Stimulated activated naive CD8-positive, alpha-beta T cell treated with anti-CD3 and anti-CD28 coated beads, Interleukin-15, amount 100 ng/mL, for 72 hours (primary cell): ENCODE measurements at places on chromosomes 7 and 10.

GRCh38 chr7:50560865-50561351 lies 4.3 kb downstream of the DDC start:
- DNase-seq, result no peak

- no peak for DNase-seq
These were observed 6.4 kb upstream of the RAMP3 start for GRCh38 chr7:45151131-45151684.

DNA sequence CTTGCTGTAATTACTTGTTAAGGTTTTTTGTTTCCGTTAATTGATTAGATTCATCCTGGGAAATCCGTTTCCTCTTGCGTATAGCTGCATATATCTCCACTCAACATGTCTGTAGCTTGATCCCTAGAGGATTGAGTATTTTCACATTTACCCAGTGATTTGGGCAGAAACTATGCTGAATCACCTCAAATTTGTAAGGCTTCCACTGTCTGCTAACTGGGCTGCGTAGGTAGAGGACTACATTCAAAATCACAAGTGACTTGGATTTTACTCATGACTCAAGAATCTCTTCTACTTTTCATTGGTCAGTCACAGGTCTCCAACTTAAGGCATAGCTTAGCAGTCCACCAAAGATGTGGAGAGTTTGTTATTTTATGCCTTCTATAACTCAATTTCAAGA lies 141.8 kb downstream of the POLR1F start:
- DNase-seq, result no peak

DNA sequence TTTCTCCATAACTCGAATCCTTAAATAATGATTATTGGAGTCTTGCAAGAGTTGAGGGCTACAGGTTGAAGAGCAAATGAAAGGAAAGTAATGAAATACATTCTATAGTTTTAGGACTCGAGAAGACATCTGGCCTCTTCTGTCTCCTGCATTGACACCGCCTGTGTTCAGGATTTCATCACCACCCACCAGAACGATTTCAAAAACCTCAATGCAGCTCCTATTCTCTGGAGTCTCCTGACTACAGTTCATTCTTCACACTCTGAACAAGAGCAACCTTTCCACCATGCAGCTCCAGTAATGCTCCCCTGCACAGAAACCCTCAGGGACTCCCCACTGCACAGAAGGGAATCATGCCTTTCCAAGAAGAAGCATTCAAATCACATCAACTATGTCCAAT lies 5.5 kb downstream of the IL15RA start:
- DNase-seq, result no peak

DNA sequence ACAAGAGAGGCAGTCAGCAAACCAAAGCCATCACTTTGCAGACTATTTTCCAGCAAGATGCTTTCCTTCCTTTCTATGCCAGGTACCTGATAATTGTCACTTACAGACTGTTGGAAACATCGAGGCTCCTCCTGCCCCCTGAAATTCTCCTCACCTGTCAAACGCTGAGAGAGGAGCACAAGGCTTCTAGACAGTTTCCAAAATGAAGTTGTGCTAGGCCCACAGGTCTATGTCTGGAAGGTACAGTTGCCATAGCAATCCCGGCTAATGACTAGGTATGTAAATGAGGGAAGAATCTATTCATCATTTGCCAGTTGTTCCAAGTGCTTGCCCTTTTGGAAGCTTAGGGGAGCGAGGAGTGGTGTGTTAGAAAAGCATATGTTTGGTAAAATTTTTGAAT lies 334.4 kb downstream of the CALN1 start:
- no peak for DNase-seq

- DNase-seq, result no peak
These were observed 118.1 kb upstream of the EGR2 start for GRCh38 chr10:62934258-62934657.

DNA sequence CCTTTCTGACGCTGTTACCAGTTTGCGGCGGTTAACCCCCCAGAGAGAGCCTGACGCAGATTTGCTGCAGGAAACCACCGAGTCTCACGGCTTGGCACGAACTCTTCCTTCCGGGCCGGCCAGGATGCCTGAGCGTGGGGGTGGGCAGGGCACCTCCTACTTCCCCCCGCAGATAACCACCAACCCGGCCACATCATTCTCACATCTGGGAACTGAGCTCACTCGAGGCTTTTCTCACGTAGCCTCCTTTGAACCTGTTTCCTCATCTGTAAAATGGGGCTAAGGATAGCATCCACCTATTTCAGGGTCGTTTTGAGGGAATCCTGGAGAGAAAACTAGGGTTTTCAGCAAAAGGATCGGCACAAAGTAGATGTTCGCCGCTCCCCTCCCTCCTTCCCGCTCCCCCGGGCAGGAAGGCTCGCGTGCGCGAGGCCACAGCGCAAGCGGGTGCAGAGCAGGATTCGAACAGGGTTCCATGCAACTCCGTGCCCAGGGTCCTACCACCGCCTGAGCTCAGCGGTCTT lies 23.6 kb downstream of the DDIT4 start:
- peak; percentile 97 for DNase-seq

DNA sequence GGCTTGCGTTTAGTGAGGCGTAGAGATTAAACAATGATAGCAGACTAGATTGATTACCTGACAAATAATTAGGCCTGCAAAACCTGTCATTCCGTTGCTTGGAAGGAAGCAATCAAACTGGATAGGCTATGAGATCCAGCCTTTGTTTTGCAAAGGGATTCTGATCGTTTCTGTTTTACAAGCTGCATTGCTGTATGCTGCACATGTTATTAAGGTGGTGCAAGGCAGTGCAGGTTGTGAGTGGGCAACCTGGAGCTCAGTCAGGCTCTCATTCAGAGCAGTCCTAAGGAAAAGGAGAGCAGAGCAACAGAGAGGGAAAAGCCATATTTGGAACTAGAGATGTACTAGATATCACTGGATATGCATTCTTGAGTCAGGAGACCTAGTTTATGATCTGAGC lies 6.9 kb upstream of the NOBOX start:
- no peak for DNase-seq

GRCh38 chr10:98461500-98461842 lies 14.7 kb upstream of the HPS1 start:
- DNase-seq, result no peak

DNA sequence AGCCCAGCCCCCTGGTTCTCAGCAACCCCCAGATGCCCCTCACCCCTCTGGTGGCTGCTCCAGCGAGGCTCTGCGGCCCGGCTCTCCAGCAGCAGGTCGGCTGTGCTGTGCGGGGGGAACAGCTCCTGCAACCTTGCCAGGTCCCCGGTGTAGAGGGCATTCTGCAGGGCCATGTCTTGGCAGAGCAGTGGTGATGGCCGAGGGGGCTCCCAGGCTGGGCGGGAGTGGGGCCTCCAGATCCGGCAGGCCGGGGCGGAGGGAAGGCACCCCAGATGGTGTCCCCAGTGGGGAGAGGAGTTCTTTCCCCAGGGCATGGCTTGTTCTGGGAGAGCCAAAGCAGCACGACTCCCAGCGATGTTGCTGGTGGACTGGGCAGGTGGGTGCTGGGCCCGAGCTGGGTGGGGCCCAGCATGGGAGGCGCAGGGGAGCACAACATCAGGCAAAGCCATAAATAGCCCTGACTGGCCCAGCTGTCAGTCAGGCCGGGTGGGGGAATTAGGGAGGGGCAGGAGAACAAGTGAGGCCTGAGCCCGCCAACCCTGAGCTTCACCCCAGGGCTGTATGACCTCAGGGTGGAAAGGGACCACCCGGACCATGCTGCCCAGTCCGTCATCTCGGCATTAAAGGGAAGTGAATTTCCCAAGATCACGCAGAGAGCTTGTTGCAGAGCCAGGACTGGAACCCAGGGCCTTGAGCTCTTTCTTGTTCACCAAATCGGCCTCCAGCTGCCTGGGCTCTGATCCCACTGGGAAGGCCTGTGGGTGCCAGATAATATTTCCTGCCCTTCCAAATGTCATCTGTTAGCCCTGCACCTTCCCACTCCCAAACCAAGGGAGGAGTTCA lies 580 bp upstream of the ASB10 start:
- no peak for DNase-seq

GRCh38 chr10:78851647-78852046 lies 217.1 kb upstream of the ZMIZ1 start:
- no peak for DNase-seq

DNA sequence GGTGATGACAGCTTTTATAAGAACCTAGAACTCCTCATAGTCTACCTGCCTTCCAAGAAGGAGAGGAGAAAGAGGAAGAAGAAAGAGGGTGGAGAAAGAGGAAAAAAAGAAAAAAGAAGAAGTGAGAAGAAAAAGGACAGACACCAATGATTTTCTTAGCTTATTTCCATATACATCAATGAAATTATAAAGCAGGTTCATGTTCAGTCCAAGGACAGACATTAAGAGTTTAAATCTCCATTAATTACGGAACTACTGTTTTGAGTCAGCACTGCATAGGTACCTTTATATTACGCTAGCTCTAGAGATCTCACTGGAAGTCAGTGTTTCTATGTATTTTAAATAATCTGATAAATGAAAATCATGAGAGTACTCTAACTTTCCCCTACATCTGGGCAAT lies 309.0 kb upstream of the HGF start:
- no peak for DNase-seq

DNA sequence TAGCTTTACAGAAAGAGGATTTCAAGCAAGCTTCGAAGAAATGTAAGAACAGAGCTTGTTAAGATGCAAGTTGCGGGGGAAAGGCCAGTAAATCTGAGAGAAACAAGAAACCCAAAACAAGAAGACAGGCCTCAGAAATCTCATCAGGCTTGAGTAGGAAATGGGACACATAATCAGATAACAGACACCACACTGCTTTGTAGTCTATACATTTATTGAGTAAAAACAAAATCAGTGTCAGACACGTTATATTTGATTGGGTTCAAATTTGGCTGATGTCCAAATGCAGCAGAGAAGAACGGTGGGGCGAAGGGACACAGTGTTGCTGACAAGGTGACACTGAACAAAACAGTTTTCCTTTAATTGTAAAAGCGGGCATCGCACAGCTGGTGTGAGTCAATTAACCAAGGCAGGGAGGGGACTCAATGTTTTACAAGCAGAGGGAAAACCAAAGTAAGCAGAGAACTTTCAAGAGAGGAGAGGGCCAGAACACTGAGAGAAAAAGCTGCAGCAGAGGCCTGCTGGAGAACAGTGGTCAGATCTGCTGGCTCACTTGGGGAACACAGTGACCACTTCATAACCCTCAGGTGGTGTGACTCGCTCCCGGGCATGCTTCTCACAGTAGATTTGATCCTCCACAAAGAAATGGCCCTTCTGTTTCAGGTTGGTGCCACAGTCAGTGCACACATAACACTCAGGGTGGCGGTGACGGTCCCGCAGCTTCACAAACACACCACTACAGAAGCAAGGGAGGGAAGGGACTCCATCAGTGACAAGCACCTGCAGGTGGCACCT lies 43.5 kb downstream of the ACSM6 start:
- DNase-seq, result no peak

- no peak for DNase-seq
These were observed 24.8 kb downstream of the WDR86 start for GRCh38 chr7:151384776-151385625.

GRCh38 chr10:99941942-99942820 lies 67.6 kb downstream of the DNMBP start:
- no peak for DNase-seq

DNA sequence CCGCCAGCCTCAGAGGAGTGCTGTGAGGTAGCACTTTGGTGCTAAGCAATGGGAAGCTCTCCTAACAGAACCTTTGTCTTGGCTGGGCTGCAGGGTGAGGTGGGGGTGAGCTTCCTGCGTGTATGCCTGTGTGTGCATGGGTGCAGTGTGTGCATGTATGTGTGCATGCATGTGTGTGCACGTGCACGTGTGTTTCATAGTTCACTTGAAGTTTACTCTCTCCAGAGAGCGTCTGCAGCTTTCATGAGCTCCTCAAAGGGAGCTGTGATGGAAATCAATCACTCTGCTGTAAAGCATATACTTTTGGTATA lies 4.9 kb upstream of the ZNF467 start:
- no peak for DNase-seq

DNA sequence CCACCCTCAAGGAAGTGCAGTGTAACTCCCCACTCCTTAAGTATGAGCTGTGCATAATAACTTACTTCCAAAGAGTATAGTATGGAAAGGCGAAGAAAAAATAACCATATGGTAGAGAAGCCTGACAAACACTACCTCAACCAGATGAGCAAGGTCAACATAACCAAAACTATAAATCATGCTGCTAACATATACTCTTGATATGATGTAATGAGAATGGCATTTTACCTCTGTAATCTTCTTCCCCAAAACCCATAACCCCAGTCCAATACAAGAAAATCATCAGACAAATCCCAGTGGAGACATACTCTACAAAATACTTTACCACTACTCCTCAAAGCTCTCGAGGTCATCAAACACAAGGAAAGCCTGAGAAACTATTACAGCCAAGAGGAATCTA lies 15.8 kb downstream of the OSBPL3 start:
- DNase-seq, result no peak

DNA sequence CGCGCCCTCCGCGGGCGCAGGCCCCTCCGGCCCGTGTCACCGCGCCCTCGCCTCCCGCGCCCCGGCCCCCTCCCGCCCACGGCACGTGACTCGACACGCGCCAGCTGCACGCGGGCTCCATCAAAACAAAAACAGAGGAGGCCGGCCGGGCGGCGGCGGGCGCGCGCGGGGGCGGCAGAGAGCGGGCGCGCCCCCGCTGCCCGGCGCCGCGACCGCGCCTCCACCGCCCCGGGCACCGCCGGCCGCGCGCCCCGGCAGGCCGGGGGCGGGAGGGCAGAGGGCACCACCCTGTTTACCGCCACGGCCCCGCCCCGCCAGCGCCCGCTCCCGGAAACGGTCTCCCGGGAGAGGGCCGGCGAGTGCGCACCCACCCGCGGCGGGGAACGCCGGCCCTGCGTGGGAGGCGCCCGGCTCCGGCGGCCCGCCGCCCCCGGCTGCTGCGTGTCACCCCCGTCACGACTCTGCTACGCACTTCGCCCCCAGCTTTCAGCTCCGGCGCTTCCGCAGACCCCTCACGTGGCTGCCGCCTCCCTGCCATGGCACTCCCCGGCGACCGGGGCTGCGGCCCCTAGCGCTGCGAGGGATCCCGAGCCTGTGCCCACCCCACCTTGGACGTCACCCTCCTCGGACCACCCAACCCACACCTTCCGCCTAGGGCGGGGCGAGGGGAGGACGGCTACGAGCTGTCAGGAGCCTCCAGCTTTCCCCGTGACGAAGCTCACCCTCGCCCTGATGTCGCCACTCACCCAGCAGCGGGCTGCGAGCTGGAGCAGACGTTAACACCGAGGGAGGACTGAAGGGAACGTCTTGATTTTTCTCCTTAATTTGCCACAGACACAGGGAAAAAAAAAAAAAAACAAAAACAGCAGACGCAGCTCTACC lies 221.6 kb upstream of the MKLN1 start:
- DNase-seq, result peak; percentile 94

- DNase-seq, result no peak
These were observed 155.9 kb upstream of the SLC13A1 start for GRCh38 chr7:123355576-123356190.

- DNase-seq, result no peak
These were observed 12.5 kb downstream of the TMEM72 start for GRCh38 chr10:44923611-44924010.
